ENCODE measurements at places on chromosomes 1 and 21.

- no peaks in the 10 kb centered on the region for H3K27me3 ChIP-seq
- H3K4me1 ChIP-seq = no peaks in the 10 kb centered on the region
- no peaks in the 10 kb centered on the region for H3K36me3 ChIP-seq
- DNase-seq = peak; percentile 57
Observed at GRCh38 chr1:36321119-36321951, 2.1 kb downstream of the EVA1B start.

DNA sequence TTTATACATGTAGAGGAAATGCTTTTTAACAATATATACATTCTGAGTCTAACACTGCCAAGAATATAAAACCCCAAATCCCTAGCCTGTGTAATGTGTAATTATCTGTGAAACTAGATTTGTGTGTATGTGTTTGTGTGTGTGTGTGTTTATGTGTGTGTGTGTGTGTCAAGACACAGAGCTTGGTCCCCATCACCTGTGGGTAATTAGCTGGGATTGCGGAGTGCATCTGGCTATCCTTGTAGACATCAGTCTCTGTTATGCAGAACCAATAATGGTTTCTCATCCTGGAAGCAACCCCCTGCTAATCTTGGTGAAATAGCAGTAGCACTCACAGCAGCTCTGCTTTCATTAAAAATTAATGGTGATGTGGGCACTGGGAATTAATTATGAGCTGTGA is 26.3 kb upstream of the ST6GALNAC3 start:
- no peaks in the 10 kb centered on the region for H3K4me1 ChIP-seq
- no peak overlapping the region for H3K4me3 ChIP-seq
- no peak overlapping the region for H3K27ac ChIP-seq
- DNase-seq = no peak

DNA sequence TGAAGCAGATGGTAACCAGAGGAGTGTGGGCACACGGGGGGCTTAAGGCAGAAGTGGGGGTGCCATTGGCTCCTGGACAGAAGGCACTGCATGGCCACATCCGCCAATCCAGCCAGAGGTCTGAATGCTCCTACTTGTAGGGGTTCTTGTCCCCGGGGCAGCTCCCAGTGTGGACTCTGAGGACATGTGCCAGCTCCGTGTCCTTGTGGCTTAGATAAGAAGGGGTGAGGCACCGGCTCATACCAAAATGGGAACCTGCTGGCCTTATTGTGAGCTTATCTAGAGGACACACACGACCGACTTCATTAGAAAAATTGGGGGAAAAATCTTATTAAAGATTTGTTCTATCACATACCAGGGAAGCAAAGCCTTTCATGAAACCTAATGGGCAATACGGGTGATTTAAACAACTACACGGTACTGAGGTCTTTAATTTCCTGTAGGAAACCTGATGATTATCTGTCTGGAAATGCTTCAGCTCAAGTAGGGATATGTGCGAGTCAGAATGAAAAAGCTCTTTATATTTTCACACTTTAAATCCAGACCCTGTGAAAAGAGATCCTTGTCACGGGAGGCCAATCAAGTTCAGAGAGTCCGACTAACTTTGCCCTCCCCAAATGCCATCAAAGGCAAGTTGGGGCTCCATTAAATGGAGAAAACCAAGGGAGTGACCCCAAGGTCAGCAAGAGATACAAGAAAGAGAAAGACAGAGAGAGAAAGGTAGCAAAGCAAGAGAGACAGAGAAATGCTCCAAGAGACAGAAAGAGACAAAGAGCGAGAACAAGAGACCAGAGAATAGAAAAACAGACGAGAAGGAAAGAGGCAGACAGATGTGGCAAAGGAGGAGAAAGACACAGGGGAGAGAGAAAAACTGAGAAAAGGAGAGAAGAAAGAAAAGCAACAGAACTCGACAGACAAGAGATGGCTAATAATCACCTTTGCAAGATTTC is 14.1 kb upstream of the KCNN3 start:
- no peaks in the 10 kb centered on the region for H3K4me1 ChIP-seq
- no peak overlapping the region for H3K27ac ChIP-seq
- H3K4me3 ChIP-seq = no peak overlapping the region
- no peaks in the 10 kb centered on the region for H3K27me3 ChIP-seq
- no peak for DNase-seq
- no peaks in the 10 kb centered on the region for H3K36me3 ChIP-seq

- DNase-seq = peak; percentile 26
- no peaks in the 10 kb centered on the region for H3K4me1 ChIP-seq
- no peak overlapping the region for H3K4me3 ChIP-seq
- H3K27ac ChIP-seq = peak overlapping the region; percentile 32
Observed at GRCh38 chr1:100400404-100400803, 48.1 kb downstream of the CDC14A start.

DNA sequence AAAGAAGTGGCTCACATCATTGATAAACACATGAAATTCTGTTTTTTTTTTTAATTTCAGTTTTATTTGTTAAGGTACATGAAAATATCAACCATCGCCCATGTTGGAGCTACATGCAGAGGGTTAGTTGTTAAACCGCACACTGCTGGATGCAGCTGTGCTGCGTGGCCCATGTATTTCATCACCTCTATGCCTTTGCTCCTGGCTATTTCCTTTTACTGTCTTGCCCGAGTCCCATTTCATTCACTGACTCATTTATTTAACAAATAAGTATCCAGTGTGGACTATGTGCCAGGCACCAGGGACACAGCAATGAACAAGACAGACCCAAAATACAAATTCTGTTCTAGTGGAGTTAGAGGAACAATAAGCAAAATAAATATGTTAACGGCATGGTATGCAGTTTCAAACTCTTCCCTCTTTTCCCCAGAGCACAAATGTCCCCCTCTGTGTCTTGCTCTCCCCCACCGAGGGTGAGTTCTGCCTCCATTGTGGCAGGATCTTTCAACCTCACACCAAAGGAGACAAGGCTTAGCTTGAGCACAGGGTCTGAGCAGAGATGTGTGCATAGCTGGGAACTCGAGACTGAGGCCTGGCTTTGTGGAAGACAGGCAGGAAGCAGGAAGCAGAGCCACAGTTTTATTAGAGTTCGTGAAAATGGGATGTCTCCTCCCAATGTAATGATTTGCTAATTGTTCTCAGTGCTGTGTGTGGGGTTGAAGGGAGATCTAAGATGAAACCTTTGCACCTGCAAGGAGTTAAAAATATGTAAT is 44.6 kb downstream of the MAN1C1 start:
- H3K36me3 ChIP-seq = no peaks in the 10 kb centered on the region
- H3K4me1 ChIP-seq = peaks cover 33% of the 10 kb centered on the region
- no peak overlapping the region for H3K27ac ChIP-seq
- H3K27me3 ChIP-seq = no peaks in the 10 kb centered on the region
- no peak for DNase-seq

GRCh38 chr1:85264150-85264549 is 4.7 kb upstream of the C1orf52 start:
- H3K27ac ChIP-seq = no peak overlapping the region
- no peaks in the 10 kb centered on the region for H3K27me3 ChIP-seq
- H3K4me1 ChIP-seq = peaks cover 6% of the 10 kb centered on the region
- DNase-seq = no peak
- H3K36me3 ChIP-seq = no peaks in the 10 kb centered on the region
- H3K4me3 ChIP-seq = no peak overlapping the region

GRCh38 chr21:34075760-34076660 is 2.6 kb downstream of the MRPS6 start:
- no peaks in the 10 kb centered on the region for H3K27me3 ChIP-seq
- H3K27ac ChIP-seq = no peak overlapping the region
- no peaks in the 10 kb centered on the region for H3K36me3 ChIP-seq
- H3K4me1 ChIP-seq = peaks cover 67% of the 10 kb centered on the region
- H3K4me3 ChIP-seq = peak overlapping the region; percentile 61
- DNase-seq = no peak

DNA sequence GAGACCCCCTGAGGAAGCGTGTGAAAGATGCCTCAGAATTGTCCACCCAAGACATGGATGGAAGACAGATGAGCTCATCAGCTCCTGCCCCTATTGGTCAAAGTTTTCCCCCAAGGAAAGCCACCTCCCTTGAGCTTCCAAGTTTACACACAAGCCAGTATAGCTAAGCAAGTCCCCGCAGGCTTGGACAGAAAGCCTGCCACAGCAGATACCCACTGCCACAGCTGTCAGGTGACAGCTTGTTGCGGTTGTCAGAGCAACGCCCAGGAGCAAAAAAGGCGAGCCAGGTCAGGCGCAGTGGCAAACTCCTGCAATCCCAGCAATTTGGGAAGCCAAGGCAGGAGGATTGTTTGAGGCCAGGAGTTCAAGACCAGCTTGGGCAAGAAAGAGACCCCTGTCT is 60.9 kb upstream of the IFNAR2 start:
- no peaks in the 10 kb centered on the region for H3K36me3 ChIP-seq
- no peak overlapping the region for H3K4me3 ChIP-seq
- H3K4me1 ChIP-seq = no peaks in the 10 kb centered on the region

- no peak overlapping the region for H3K4me3 ChIP-seq
- H3K4me1 ChIP-seq = peaks cover 20% of the 10 kb centered on the region
- no peak overlapping the region for H3K27ac ChIP-seq
- H3K27me3 ChIP-seq = no peaks in the 10 kb centered on the region
- DNase-seq = no peak
Observed at GRCh38 chr1:116312681-116313069, 60.4 kb upstream of the ATP1A1 start.

DNA sequence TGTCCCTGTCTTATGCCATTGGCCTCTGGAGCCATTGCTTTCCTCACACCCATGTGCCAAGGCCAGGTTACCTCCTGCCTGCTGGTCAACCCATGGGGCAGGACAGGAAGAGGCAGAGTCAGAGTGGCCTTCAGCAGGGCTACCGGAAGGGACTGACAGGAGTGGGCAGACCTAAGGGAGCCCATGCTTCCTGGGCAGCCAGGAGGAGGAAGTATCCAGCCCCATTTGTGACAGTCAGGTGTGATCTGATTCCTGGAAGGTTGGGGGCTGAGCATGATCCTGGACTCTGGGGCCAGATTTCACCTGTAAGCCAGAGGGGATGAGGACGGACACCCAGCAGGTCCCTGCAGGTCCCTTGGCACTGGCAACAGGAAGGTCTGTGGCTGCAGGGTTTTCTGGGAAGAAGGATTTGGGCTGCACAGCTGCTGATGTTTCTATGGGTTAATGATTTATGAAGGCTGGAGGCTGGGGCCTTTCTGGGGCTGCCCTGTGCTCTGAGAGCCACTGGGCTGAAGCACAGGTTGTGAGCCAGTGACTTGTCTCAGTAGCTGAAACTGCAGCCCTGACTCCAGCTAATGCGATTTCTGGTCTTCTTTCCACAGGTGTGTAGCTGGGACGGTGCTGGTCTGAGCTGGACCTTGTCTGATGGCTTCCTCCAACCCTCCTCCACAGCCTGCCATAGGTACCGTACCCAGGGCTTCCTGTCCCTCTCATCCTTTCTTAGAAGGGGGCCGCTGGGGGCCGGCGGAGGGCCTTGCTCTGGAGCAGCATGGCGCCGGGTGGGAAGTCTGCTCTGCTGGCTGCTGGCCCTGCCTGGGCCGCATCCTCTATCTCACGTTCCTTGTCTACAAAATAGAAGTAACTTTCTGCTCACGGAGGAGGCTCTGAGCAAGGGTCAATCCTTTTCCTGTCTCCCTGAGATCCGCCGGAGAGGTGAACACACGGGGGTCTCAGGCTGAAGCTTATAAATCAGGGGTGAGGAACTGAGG is 40.7 kb downstream of the ARHGEF10L start:
- H3K27ac ChIP-seq = no peak overlapping the region
- H3K36me3 ChIP-seq = no peaks in the 10 kb centered on the region
- H3K4me1 ChIP-seq = no peaks in the 10 kb centered on the region
- H3K4me3 ChIP-seq = no peak overlapping the region

- H3K4me1 ChIP-seq = no peaks in the 10 kb centered on the region
- no peak overlapping the region for H3K4me3 ChIP-seq
Observed at GRCh38 chr21:21751286-21751685, 753.1 kb downstream of the NCAM2 start.

- H3K4me3 ChIP-seq = no peak overlapping the region
- peaks cover 12% of the 10 kb centered on the region for H3K4me1 ChIP-seq
- peak; percentile 66 for DNase-seq
- no peaks in the 10 kb centered on the region for H3K36me3 ChIP-seq
Observed at GRCh38 chr1:31421371-31422040, 8.5 kb downstream of the SERINC2 start.

DNA sequence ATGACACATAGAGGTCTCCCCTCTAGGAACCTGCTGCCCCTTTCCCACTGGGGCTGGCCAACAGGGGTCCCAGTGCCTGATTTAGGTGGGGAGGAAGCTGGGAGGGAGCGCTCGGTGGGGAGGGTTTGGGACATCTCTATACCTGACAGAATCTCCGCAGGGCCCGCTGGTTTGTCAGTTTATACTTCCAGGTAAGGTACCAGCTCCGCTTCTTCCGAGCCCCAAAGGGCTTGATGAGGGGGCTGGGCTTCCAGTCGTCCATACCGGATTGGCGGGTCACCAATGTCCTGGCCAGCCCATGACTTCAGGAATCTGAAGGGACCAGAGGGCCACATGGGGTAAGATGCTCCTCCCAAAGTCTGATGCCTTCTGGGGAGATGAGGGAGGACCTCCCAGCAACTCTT is 672 bp downstream of the POMGNT1 start:
- no peaks in the 10 kb centered on the region for H3K27me3 ChIP-seq
- H3K36me3 ChIP-seq = no peaks in the 10 kb centered on the region
- H3K4me3 ChIP-seq = peak overlapping the region; percentile 76

DNA sequence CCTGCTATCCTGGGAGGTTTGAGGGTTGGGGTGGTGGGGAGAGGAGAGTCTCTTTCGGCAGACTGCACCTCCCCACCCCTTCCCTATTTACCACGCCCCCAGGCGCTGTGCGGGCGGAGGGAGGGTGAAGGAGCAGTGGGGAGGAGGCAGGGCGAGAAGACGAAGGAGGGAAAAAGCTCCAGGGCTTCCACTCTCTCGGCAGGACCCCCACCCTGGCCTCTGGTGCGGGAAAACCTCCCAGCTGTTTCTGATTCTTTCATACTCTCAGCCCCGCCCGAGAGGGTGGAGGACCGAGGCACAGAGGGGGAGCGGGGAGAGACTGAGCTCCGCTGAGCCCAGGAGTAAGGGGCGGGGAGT is 866 bp upstream of the WNT2B start:
- H3K36me3 ChIP-seq = no peaks in the 10 kb centered on the region
- H3K27ac ChIP-seq = no peak overlapping the region
- no peak for DNase-seq
- peak overlapping the region; percentile 48 for H3K4me3 ChIP-seq
- H3K27me3 ChIP-seq = peaks cover 33% of the 10 kb centered on the region
- H3K4me1 ChIP-seq = no peaks in the 10 kb centered on the region

GRCh38 chr1:221687836-221688487 is 53.9 kb downstream of the DUSP10 start:
- no peaks in the 10 kb centered on the region for H3K27me3 ChIP-seq
- DNase-seq = no peak
- H3K4me1 ChIP-seq = no peaks in the 10 kb centered on the region
- no peak overlapping the region for H3K4me3 ChIP-seq

DNA sequence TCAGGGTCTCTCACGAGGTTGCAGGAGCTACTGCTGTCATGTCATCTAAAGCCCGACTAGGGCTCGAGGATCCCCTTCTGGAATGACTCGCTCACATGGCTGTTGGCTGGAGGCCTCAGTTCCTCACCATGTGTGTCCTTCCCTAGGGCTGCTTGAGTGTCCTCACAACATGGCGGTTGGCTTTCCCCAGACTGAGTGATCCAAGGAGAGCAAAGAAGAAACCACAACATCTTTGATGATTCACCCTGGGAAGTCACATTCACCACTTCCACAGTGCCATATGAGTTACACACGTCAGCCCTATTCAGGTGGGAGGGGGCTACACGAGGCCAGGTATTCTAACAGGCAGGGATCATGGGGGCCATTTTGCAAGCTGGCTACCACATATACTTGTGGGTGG is 64.9 kb downstream of the FHAD1 start:
- no peaks in the 10 kb centered on the region for H3K27me3 ChIP-seq
- no peaks in the 10 kb centered on the region for H3K36me3 ChIP-seq
- DNase-seq = no peak
- H3K27ac ChIP-seq = no peak overlapping the region

All from gastrocnemius medialis (tissue), 4 donors.